ENCODE measurements at places on chromosomes 1 and 21. TPM values are rescaled to one million over a fixed set of nuclear protein-coding genes. Genes with fewer than 3 reads are reported as not detected.

Gene OR2T2
- not detected for total RNA-seq

Gene RO60
- total RNA-seq, result 65.8 TPM

Gene NMNAT2
- total RNA-seq, result not detected

Gene SPRR2B
- not detected for total RNA-seq

Gene LCE1E
- total RNA-seq, result not detected

Gene GPR3
- 1.5 TPM for total RNA-seq

Gene FMO2
- total RNA-seq, result not detected

Gene SHISA4
- total RNA-seq, result 0.59 TPM

Gene SYT2
- not detected for total RNA-seq
